Epithelial cell of proximal tubule (primary cell): ENCODE measurements at places on chromosomes 16 and 17.
A peak's percentile ranks its signal among the peaks of the same experiment; 100 is the strongest.

GRCh38 chr16:88428616-88429386 is 24.3 kb upstream of the ZFPM1 start:
- DNase-seq = no peak

GRCh38 chr16:70432723-70433457 is 6.0 kb downstream of the ST3GAL2 start:
- DNase-seq = no peak

- no peak for DNase-seq
These were observed 99.7 kb downstream of the CDH8 start for GRCh38 chr16:61936522-61936921.

- no peak for DNase-seq
These were observed 153.2 kb upstream of the KCNJ18 start for GRCh38 chr17:21539146-21539545.

GRCh38 chr17:41251261-41251660 is 1.8 kb downstream of the KRTAP9-4 start:
- no peak for DNase-seq

DNA sequence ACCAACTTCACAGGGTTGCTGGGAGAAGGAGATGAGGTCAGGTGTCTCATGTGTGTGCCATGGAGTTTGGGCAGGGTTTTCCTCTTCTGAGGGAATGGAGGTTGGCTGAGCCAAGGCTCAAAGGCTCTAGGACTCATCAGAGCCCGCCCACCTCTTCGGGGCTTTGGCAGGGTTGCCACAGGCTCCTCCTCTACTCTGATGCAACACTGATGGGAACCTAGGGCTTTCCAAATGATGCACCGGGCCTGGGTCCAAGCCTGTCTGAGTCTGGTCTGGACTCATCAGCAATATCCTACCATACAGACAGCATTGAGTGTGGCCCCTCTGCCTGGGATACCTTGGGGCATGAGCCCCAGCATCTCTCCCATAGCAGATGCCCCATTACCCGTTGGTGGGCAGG is 59.5 kb upstream of the LHX1 start:
- no peak for DNase-seq

GRCh38 chr17:59666235-59666634 is 41.0 kb downstream of the PTRH2 start:
- DNase-seq = no peak

DNA sequence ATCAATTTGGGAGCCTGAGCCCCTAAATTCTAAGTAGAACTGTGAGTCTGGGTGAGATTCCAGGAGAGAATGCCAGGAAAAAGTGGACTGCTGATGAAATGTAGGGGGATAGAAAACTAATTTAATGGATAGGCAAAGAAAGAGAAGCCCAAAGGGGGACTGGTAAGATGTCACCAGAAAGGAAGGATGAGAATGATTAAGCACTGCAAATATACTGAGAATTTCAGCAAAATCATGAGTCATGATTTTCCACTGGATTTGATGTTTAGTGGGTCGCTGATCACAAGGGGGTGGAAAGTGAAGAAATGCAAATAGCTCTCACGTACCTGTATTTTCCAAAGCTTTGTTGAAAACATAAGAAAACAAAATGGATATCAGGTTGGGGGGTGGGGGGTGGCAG is 201.8 kb downstream of the SLC39A11 start:
- DNase-seq = peak; percentile 13

GRCh38 chr16:86579268-86580062 is 1.1 kb downstream of the FOXL1 start:
- DNase-seq = no peak

DNA sequence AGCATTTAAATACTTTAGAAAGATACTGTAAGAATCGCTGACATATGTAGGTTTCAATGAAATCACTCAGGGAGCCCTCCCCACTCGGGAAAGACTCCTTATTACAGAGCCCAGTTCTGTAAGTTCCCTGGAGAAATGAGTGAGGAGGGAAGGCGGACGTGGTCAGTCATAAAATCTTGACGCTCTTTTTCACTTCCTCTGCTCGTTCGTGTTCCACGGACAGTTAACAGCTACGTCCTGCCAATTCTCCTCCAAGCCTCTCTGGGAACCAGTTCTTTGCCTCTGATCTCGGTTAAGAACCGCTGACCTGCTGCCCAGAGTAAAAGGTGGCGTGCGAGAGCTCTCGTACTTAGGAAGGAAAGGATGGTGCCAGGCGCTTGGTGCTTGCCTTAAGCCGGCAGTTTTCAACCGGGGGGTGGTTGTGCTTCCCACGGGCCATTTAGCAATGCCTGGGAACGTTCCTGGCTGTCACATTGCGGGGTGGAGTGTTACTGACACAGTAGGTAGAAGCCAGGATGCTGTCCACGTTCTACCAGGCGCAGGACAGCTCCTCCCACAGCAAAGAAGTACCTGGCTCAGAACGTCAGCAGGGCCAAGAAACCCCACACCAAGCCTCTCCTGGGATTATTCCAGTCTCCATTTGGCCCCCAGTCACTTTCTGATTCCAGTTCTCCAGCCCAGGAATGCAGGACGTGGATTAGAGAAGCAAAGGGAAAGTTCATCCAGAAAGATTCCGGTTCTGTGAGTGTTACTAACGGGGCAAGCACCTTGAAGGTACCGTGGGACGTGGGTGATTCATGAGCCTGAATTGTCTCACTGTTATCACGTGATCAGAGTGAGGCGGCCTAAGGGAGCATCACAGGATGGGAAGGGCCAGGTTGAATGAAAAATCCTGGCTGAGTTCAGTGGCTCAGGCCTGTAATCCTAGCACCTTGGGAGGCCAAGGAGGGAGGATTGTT is 87.7 kb downstream of the MRM3 start:
- peak; percentile 57 for DNase-seq

- DNase-seq = no peak
These were observed at the start of gene PTGES3L for GRCh38 chr17:42979511-42980273. PTGES3L (minus strand) TSS chr17:42980080; CDS start chr17:42980053, 27 bp downstream.

GRCh38 chr16:12703935-12704334 is 99.8 kb downstream of the CPPED1 start:
- DNase-seq = no peak

DNA sequence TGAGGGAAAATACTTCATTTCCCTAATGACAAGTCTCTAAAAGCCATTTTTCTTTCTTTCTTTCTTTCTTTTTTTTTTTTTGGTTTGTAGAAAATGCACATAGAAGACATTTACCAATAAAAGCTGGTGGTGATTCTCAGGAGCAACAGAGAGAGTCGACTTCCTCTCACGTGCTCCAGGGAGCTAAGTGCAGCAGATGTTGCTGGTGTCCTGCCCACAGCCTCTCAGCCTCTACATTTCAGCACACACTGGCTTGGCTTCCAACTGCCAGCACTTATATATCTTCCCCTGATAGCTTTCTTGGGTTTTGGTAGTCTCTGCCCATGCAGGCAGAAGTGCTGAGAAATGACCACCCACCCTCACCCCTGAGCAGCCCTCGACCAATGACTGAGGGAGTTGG is 58.4 kb upstream of the MARCHF10 start:
- DNase-seq = no peak

DNA sequence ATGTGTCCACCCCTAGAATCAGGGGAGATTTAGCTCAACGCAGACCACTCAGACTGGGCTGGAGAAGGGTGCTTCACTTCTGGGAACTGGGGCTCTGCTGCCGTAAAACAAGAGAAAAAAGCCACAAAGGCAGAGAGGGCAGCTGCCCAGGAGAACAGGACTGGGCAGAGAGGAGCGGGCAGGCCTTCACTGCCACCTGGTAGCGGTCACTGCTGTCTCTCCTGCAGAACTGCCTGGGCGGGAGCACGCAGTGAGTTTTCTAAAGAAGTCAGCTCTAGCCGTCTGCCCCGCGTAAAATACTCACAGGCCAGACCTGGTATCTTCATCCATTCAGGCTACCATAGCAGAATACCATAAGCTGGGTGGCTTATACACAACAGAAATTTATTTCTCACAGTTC is 103.8 kb downstream of the AMFR start:
- no peak for DNase-seq

- no peak for DNase-seq
These were observed 44.2 kb upstream of the RASD1 start for GRCh38 chr17:17540278-17540906.

GRCh38 chr16:73037331-73037745 is 10.6 kb downstream of the ZFHX3 start:
- no peak for DNase-seq

GRCh38 chr16:80994451-80994850 is 12.2 kb downstream of the CMC2 start:
- no peak for DNase-seq

DNA sequence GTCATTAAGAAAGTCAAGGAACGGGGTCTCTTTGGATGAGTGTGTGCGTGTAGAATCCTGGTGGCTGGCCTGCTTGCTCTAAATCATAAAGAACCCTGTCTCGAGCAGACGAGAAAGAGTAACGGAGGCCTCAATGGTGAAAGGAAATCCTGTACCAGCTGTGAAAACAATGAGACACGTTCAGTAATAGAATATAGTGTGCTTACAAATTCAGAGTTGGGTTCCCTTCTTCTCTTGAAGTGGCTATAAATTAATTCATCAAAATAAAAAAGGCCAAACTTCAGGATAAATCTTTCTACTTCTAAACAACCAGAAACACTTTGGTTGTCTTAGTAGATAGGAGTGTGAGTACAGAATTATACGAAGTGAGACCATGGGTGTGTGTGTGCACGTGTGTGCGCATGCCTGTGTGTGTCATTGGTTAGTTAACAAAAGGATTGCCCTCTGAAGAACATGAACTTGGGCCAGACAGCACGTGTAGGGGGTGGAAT is 48.5 kb downstream of the WWOX start:
- no peak for DNase-seq

- no peak for DNase-seq
These were observed 6.8 kb downstream of the PRCD start for GRCh38 chr17:76546556-76547182.

GRCh38 chr16:844638-845350 is 44.3 kb upstream of the GNG13 start:
- DNase-seq = no peak

- no peak for DNase-seq
These were observed 333.7 kb upstream of the HSBP1 start for GRCh38 chr16:83473926-83474650.

GRCh38 chr16:1348441-1348840 is 3.2 kb downstream of the TSR3 start:
- no peak for DNase-seq

DNA sequence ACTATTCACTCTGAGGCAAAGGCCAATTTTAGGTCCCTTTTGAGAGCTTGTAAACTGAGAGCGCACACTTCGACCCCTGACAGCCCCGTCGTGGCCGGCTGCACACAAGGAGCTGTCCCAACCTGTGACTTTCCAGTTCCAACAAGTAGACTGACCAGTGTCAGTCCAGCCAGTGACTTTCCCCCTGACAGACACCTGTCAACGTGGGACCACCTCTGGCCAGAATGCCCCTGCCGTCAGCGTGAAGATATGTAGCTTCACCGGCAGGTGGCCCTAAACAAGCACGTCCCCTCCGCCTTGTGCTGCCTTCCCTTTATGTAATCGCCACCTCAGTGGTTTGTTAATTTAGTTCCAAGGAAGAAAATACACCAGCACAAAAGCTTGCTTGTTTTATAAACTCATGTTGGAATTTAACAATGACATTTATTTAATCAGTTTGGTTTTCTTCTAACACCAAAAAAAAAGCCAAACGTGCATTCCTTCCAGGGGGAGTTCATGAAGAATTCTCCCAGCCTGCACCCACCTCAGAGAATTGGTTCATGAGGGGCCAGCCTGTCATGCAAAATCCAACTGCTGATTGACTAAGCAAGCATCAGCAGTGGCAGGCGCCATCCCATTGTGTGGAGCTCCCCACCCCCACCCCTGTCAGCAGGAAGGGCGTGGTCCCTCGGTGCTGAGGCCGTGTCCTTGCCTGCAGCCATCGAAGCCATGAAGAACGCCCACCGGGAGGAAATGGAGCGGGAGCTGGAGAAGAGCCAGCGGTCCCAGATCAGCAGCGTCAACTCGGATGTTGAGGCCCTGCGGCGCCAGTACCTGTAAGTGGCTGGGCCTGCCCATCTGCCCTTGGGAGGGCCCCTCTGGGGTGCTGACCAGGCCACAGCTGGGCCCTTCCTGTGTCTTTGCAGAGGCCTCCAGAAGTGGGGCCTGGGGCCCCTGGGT is 33.9 kb downstream of the PLD6 start:
- DNase-seq = no peak

DNA sequence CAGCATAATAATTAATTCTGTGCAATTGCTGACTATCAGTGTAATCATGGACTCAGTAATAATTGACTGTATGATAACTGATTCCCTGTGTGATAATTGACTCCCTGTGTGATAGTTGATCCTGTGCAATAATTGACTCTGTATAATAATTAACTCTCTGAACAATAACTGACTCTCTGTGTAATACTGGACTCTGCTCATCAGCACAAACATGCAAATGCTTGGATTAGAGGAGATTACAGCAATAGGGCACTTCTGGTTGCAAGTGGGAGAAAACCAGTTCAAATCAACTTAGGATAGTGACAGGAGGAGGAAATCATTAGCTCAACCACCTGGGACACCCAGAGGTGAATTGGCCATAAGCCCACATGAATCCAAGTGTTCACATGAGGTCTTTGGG is 582.1 kb downstream of the RBFOX1 start:
- DNase-seq = no peak

DNA sequence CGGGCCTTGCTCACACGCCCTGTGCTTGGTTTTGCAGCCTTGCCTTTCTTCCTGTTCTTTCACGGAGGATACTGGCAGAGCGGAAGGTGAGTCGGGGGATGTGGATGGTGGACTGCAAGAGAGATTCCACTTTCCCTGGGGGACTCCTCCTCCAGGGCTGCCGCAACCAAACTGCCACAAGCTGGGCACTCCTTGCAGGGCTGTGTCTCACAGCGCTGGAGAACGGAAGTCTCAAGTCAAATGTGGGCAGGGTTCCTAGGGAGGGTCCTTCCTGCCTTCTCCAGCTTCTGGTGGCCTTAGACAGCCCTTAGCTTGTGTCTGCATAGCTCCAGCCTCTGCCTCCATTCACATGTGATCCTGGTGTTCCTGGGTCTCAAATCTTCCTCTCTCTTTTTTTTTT is 11.4 kb upstream of the BIRC5 start:
- DNase-seq = no peak

DNA sequence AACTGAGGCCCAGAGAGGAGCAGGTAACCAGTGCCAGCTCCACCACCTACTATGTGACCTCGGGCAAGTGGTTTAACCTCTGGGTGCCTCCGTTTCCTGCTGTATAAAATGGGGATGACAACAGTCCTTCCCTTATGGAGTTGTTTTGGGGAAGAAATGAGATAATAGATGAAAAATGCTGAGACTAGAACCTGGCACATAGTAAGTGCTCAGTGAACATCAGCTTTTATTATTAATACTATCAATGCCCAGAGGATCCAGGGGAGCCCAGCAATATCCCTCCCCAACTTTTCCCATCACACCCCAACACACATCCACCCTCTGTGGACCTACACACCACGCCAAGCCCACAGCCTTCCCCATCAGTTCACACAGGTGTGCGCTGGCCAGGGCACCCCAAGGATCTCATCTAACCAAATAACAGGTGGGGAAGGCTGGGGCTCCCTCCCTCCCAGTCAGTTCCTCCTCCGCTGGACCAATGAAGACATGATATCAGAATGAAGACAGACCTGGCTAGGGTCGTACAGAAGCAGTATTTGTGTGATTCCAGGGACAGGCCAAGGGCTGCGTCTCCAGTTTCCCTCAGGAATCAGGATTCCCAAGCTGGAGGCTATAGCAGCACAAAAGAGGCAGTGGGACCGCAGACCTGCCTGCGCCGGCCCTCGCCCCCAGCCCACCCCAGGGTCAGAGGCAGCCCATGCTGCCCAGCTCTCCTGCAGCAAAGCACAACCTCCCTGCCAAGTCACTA is 1.8 kb downstream of the ATP2A3 start:
- DNase-seq = no peak
